ENCODE measurements at places on chromosomes 1 and 21.

GRCh38 chr1:183909672-183910071 lies 104.8 kb downstream of the RGL1 start:
- DNase-seq, result no peak

GRCh38 chr1:107680579-107680985 lies 284.4 kb downstream of the VAV3 start:
- no peak for DNase-seq

GRCh38 chr1:93148001-93148400 lies 32.2 kb downstream of the TMED5 start:
- DNase-seq, result no peak

DNA sequence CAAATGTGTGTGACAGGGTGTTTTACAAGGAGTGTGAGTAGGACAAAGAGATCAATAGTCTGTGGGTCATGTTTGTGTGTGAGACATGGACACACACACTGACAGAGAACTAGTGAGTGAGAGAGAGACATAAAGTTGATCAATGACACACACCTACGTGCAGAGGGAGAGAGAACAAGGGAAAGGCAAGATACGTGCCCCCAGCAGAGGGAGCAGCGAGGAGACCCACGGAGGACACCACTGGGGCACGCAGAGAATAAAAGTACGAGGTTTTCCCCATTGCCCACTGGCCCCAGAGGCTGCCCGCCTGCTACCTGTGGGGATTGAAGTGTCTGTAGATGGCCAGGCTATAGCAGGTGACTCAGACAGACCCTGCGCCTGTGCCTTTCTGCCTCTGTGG lies 130.2 kb upstream of the CSF3R start:
- no peak for DNase-seq

DNA sequence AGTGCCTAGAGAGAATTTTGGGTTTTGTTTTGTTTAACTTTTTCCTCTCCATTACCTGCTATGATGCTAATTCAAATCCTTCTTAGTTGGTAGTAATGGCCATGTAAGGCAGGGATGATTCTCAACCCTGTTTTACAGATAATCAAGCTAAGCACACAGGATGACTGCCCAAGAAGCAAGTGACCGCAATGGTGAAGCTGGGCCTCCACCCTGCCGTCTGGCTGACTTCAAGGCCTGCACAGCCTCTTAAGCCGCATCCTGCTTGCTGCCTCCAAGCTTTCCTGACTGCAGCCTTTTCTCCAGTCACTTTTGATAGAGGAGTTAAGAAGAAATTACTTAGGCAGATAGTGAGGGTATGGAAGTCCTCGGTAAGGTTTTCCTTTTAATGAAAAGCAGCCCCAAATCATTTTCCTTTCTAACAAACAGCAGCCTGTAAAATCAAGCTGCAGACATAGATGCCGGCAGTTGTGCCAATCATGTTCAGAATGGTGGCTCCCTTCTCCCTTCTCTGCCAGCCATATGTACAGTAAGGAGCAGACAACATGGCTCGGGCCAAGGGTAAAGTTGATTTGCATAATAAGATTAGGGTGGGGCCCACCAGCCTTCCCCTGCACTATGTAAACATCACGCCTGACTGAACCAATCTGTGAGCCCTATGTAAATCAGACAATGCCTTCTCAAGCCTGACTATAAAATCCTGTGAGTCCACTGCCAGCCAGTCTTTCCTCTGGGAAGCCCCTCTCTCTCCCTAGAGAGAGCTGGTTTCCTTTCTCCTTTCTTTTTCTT lies 8.8 kb upstream of the CTBS start:
- DNase-seq, result no peak

- no peak for DNase-seq
Observed at GRCh38 chr21:43778469-43779335, 2.6 kb upstream of the CSTB start.

GRCh38 chr1:89652373-89652772 lies 19.5 kb downstream of the LRRC8C start:
- no peak for DNase-seq

- DNase-seq, result peak; percentile 85
Observed at GRCh38 chr1:9388335-9389180, 95.9 kb downstream of the SPSB1 start.

- no peak for DNase-seq
Observed at GRCh38 chr1:206761159-206761768, 9.3 kb upstream of the IL19 start.

GRCh38 chr1:209885403-209886218 lies 52.4 kb upstream of the SYT14 start:
- DNase-seq, result no peak

GRCh38 chr1:232385221-232385620 lies 244.7 kb downstream of the SIPA1L2 start:
- no peak for DNase-seq

DNA sequence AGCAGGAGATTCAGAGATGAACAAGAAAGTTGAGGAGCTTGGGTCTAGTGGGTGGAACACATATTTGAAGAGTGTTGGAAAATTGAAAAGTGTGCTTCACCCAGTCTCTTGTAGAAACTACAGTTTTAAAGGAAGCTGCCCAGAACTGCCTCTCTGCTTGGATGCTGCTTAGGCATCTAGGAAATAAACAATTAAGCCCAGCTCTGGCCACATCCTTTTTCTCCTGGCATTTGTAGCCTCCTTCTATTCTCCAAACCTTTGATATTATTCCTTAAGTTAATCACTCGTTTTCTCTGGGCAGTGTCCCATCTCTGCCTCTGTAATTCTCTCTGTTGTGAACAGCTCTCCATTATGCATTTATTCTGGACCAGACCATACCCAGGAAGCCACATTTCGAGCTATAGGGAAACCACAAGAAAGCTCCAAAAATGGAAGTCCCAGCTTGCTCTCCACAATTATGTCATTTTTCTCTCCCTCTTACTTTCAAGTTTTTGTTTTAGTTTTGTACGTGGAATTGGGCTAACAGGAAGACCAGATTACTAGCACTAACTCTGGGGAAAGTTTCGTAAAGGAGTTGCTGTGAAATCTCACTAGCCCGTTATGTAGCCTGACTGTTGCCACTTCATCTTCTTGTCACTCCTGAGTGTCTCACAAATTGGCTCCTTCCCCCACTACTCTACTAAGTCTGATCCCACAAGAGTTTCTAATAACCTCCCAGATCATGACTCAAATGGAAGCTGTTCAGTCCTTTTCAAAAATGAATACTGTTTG lies 102.2 kb downstream of the NTMT2 start:
- DNase-seq, result no peak

GRCh38 chr1:230317823-230318819 lies 108.0 kb downstream of the PGBD5 start:
- DNase-seq, result no peak

- DNase-seq, result no peak
Observed at GRCh38 chr21:33815143-33815707, 100.4 kb downstream of the ATP5PO start.

DNA sequence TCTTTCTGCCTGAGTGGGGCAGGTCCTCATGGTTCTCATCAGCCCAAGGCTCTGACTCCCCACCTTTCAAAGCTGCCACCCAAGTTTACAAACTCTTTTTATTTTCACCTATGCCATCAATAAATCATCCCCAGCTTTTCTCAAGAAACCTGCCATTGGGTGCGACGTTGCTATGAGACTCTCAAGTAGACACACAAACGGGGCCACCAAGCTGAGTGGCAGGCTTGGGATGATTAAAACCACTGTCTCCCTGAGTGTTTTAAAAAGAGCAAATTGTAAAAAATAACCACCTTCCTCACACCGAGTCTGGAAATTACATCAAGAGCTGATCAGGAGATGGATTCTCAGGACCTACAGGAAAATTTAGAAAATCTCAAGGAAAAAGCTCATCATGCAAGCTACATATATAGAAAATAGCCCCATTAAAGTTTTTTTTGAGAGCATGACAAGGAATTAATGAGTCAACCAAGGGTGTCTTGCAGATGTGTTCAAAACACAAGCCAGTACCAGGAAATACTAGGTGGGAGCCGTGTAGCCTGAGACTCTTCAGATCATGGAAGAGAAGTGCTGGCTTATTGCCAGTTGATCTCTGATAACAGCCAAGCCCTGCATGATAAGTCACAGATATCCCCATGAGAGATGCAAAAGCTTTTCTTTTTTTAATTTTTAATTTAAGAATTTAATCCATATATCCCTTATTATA lies 158.4 kb upstream of the BACE2 start:
- DNase-seq, result no peak

DNA sequence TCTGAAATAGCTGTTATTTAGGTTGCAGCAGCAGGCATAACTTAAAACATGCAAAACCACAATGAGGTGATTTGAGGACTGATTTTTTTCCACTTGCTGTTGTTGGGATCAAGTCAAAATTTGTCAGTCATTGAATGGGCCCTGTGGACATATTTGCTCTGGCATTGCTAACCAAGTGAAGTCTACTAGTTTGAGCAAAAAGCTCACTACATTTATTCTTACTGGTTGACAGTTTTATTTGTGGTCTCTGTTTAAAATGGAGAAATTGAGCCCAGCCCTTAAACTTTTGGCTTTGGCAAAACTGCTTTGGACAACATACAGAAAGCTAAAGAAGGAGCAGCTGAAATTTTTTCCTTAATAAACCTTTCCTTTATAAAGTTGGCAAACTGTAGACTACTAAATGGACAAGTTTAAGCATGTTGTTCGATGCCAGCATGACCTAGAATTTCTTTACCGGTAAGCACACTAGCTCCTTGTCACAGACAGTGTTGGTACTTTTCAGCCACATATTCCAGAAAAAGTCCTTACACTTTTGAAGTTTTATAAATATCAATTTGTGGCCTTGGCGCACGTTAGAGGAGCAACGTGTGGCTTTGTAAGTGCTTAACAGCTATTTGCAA lies 234.6 kb downstream of the USP25 start:
- DNase-seq, result no peak

DNA sequence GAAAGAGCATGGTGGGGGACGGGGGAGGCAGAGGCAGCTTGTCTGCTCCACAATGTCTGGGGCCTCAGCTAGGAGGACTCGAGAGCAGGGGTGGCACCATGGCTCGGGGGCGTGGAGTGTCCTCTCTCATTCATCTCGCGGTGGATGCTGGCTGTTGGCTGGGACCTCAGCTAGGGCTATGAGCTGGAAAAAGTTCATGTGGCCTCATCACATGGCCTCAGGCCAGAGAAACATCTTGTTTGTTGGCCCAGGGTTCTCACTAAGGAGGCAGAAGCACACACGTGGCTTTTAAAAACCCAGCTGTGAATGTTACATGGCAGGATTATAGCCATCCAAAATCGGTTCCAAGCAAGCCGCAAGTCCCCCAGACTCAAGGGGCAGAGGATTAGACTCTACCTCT lies 6.2 kb upstream of the CENPS start:
- no peak for DNase-seq

DNA sequence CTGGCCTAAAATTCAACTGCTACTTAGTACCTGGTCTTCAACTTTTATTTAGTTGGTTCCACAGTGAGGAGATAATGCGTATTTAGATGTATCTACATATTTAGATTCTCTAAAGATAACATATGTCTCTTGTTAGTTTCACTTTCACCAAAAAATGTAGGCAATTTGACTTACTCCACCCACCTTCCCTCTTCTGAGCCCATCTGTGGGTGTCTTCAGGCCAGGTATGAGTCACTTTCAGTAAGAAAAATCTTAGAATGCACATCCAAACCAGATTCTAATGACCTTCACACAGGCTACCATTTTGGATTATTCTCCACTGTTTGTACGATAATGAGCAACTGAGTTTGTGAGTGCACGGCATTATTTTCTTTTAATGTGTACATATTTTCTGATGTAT lies 501.7 kb downstream of the NEGR1 start:
- DNase-seq, result no peak

DNA sequence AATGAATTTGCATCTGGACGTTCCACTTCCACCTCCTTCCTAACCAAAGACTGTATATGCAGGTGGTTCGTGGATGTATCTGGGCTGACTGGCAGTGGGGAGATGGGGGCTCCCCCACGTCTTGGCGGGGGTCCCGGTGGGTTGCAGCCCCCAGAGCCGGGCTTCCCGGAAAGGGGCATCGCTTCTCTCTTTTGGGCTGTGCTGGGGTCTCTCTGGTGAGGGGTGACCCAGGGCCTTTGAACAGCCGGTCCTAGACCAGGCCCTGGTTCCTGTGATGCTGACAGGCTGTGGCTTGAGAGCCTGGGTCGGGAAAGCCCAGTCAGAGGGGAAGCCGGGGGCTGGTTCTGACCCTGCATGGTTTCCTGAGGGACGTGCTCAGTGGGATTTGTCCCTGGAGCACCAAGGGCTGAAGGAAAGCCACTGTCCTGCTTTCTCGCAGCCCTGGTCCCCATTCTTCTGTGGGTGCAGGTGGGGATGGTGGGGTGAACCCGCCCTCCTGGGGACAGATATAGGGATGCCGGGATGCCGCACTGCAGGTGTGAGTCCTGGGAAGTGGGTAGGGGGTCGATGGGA lies 29.8 kb downstream of the COL18A1 start:
- no peak for DNase-seq

- peak; percentile 81 for DNase-seq
Observed at GRCh38 chr1:155226910-155227260, 18.4 kb downstream of the MTX1 start.

DNA sequence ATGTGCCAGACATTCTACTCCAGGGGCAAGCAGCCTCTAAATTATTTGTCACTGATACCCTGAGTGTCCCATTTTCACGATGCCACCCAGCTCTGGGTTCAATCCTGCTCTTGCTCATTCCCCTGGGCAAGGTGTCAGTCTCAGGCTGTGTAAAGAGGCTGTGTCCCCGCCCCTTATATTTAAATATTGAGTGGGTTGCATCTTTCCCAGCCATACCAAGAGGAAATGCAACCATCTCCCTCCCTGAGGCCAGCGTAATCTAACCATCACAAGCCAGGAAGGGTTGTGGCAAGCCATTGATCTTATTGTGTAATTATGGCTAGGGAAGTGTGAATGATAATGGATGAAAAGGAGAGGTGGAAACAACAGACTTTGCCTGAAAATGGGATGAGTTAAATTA lies 54.7 kb upstream of the CLDN14 start:
- no peak for DNase-seq

DNA sequence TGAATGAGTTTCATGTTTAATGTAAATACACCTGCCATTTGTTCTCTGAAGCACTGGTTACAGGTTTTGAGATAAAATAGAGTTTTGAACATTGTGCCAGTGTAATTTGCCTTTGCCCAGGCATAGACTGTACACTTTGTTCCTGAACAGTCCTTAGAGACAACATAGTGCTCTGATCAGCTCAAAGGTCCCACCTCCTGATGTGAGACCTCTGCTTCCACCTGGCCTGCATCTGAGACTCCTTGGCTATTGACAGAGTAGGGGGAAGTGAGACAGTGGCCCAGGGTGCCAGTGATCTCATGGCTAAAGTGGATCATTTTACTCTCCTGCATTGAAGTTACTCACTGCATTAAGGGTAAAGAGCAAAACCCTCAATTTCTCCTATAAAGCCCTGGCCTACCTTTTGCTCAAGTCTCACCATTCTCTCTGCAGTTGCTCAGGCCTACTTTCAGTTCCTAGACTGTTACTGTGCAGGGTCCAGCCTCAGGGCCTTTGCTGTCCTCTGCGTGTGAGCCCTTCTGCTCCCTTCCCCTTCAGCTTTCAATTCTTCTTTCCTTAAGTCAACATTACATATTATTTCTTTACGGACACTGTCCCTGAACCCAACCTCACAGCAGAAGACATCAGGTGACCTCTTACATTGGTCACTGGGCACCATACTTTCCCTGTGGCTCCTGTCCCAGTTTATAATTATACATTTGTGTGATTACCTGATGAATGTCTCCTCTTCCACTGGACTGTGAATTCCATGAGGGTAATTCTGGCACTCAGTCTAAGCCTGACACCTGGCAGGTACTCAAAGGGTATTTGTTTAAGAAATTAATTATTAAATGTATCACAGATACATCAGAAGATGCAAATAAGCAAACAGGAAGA lies 142.9 kb downstream of the ROR1 start:
- DNase-seq, result no peak

All from coronary artery (tissue), 2 donors.